Stimulated activated CD8-positive, alpha-beta memory T cell treated with anti-CD3 and anti-CD28 coated beads, Interleukin-7, amount 100 ng/mL, for 1 hour (primary cell): ENCODE measurements at places on chromosomes 16 and 17.

DNA sequence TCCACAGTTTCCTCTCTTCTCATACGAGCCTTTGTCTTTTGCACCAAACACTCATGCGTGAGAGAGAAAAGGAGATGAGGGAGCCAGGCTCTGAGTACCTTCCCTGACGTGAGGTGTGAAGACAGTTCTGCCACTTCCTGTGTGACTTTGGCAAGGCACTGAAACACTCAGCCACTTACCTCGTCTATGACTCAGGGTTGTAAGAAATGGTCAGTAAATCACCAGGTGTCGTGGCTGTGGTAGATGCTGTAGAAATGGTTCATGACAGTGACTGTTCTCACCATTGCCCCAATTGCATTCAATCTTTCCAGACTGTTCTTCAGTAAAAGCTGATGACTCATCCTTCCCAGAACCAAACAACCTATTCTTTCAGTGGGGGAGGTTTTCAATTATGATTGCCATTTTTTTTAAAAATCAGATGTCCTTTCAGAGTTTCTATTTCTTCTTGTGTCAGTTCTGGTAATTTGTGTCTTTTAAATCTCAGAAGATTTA, 49.2 kb upstream of the CBFA2T3 start:
- no peak for DNase-seq

- no peak for DNase-seq
Observed at GRCh38 chr17:81039854-81040758, 5.2 kb downstream of the BAIAP2 start.

- no peak for DNase-seq
Observed at GRCh38 chr17:57876023-57876865, 26.4 kb upstream of the MRPS23 start.

DNA sequence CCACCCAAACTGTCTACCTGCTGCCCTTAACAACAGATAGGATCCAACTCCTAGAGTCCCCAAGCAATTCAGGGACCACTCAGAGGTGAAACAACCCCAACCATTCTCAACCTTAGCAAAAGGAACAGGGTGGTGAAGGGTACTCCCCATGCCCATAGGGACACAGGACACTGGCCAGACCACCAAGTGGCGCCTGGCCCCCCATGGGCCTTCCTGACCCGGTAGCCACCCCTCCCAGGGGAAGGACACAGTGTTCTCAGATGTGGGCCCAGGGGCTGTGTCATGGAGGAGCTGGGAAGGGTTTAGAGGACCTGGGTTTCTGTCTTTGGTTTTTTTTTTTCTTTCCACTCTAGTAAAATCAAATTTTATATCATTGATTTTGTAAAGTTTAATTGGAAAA, 9.7 kb upstream of the SLC25A39 start:
- no peak for DNase-seq

DNA sequence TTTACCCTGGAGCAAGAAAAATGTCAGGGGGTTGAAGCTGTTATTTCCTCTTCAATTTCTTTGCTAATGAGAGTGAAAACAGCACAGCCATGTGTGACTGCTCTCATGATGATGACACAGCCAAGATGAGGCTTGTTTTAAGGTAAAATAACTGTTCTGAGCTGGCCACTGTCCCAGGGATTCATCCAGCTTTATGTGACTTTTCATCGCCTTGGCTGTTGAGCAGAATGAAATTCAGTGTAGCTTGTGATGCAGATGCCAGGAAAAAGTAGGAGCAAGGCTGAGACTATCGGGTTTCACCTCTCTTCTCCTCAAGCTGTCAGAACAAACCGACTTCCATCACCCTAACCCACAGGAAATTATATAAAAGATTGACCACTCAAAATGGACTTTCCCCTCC, 361.8 kb upstream of the CDH5 start:
- DNase-seq: no peak

GRCh38 chr17:62109378-62109902, 44.4 kb upstream of the MED13 start:
- DNase-seq: peak; percentile 1

- DNase-seq: no peak
Observed at GRCh38 chr16:89191033-89191900, 9.1 kb downstream of the SLC22A31 start.

GRCh38 chr16:71867939-71868338, 16.0 kb downstream of the ZNF821 start:
- DNase-seq: no peak

DNA sequence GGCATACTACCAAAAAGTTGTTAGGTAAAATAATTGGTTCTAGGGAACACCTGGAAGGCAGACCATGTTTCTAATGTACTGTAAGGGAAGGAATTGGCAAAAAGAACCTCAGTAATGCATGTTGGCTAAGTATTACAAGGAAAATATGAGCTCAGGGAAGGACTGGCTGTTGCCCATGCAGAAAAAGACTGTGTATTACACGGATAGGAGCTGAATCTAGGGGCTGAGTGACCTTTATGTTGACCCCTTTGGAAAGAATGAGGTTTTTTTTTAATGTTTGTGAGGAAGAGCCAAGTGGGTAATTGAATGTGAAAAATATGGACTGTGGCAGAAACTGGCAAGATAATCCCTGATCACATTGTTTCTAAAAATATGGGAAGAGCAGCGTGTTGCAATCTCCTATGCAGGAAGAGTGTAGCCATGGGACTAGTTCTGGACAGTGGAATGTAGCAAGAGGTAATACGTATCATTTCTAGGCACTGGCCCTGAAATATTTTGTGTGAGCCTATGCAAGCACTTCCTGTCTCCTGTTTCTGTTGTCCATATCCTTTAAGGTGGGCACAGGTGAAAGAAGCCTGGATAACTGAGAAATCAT, 95.1 kb upstream of the CNTNAP4 start:
- DNase-seq: no peak

- DNase-seq: no peak
Observed at GRCh38 chr17:67438667-67439066, 61.6 kb downstream of the PITPNC1 start.

GRCh38 chr17:55883149-55883548, 132.3 kb downstream of the PCTP start:
- no peak for DNase-seq

DNA sequence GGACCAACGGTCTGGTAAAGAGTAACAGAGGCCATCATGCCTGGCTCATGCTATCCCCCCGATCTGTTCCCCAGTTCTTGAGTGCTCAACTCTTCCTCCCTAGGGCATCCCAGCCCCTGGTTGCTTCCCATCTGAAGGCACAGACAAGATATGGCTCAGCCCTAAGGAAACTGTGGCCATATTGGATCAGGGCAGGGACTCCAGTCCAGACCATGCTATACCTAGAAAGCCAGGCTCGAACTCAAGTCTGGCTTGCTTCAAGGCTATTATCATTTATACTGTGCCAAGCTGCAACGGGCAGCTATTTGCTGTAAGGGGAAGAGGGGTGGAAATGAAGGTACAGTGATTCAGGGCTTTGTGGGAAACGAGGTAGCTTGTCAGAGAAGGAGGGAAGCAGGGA, 2.8 kb downstream of the UBTF start:
- no peak for DNase-seq

- DNase-seq: no peak
Observed at GRCh38 chr16:84177741-84178073, 9.2 kb downstream of the TAF1C start.

- DNase-seq: no peak
Observed at GRCh38 chr17:40064971-40065768, 2.4 kb downstream of the THRA start.

DNA sequence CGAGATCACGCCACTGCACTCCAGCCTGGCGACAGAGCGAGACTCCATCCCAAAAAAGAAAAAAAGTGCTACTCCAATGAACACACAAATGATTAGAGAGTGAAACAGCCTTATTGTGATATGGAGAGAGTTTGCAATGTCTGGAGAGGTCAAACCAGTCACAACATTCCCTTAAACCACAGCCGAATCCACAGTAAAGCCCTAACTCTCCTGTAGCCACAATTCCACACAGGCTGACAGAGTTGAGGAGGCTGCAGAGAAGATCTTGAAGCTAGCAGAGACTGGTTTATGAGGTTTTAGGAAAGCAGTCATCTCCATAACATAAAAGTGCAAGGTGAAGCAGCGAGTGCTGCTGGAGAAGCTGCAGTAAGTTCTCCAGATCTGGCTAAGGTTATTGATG, 6.7 kb downstream of the RNF213 start:
- DNase-seq: no peak

GRCh38 chr16:55207693-55208428, 116.1 kb upstream of the IRX6 start:
- no peak for DNase-seq

DNA sequence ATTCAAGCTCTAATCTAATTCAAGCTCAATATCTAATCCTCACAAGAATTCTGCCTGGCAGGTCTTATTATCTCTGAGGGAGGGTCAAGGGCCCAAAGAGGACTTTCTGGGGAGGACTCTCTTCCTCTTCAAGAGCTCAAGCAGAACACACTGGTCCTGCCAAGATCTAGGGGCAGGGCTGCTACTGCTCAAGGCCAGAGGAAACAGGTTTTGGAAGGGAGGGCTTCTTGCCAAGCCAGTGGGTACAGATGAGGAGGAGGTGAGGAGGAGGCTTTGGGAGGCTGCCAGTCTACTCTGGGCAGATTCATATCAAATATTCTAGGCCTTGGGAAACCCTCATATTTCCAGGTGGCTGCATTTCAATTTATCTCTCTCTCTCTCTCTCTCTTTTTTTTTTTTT, 51.8 kb upstream of the IL34 start:
- no peak for DNase-seq

GRCh38 chr17:21512307-21513011, 136.3 kb downstream of the KCNJ12 start:
- no peak for DNase-seq

- no peak for DNase-seq
Observed at GRCh38 chr17:29687596-29687995, 64.9 kb upstream of the CORO6 start.

DNA sequence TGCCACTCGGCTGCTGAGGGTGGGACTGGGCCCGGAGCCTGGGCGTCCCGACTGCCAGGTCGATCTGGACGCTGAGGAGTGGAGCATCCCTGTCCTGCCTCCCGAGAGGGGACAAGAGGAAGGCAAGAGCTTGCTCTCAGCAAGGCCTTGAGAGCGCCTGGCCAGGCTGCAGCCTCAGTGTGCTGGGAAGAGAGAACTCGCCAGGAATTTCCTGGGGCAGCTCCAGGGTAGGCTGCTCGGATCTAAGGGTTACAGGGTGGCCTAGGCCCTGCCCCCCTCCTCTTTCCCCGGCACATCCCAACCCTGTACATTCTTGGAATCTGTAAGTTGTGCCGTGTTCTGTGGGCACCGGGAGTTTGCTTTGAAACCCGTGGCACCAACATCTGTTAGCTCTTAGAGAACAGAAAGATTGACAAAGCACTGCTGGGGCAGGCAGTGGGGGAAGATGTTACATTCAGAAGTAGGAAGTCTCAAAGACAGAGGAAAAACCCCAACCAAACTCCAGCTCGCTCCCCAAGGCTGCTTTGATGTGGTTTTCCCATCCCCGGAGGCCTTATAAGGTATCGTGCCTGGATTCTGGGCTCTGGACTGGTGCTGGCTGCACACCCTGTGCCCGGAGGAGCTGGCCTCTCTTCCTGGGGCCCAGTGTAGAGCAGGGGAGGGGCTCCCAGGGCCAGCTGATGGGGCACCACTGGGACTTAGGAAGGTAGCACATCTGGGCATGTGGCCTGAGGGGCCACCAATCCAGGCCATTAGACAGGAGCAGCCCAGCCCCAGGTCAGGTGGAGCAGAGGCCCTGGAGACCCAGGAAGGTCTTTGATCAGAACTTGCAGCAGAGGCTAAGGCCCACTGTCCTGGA, 55.2 kb downstream of the NKD1 start:
- no peak for DNase-seq

DNA sequence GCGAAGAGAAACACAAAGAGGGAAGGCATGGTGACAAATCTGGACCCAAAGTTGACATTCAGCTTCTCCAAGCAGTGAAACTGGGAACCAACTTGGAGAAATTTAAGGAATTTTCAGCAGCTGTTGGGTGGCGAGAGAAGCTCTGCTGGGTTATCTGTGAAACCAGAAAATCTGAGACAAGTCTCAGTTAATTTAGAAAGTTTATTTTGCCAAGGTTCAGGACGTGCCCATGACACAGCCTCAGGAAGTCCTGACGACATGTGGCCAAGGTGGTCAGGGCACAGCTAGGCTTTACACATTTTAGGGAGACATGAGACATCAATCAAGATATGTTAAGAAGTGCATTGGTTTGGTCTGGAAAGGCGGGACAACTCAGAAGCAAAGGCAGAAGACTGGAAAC, 11.2 kb upstream of the CD300LF start:
- no peak for DNase-seq

- no peak for DNase-seq
Observed at GRCh38 chr17:34424814-34425491, 61.9 kb upstream of the CCL1 start.

DNA sequence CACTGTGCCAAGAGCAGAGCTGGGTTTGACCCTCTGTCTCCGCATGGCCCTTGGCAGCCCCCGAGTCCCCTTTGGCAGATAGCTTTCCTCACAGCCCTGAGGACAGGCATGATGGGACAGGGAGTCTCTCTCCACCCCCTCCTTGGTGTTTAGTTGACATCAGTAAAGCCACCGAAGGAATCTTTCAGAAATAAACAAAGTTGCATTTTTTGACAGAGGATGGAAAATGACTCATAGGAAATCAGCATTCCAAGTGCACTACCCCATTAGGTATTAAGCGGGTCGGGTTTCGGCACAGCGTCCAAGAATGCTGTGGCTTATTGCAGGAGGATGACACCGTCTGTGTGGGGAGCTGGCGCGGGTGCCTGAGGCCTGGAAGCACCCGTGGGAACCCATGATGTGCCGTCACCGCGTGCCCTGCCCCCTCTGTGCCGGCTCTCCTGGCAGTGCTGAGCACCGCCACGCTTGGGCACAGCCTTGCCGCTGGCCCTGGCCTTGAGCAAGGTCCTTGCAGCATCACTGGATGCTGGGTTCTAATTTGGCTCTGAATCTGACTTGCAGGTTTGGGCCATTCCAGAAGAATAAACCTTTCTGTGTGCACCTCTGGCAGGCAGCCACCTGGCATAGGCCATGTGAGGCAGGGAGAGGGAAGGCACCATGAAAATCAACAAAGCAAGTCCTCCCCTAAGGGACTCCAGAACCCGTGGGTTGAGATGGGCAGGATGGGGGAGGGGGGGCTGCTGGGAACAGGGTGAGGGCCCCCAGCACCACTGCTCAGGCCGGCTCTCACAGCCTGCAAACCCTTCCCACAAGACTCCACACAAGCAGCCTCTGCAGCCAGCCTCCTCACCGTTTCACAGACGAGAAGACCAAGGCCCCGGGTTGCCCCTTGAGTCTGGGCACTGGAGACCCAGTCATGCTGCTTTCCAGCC, 50.5 kb upstream of the ZNF469 start:
- no peak for DNase-seq

- DNase-seq: no peak
Observed at GRCh38 chr17:69501591-69502468, 87.3 kb downstream of the MAP2K6 start.

DNA sequence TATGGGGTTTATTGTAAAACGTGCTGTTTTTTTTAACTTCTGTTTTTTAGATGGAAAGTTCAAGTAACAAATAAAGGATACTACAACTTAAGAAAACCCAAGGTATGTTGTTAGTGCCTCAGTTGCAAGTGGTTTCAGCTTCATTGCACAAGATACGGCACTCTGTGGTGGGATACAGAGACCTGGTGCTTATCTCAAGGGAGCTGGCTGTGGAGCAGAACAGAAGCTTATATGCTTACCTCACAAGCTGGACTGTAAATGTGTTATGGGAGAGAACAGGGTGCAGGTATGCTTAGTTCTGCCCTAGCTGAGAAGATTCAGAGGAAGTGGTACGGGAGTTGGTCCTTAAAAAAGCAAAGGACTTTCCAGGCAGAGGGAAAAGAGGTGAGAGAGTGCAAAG, 15.2 kb downstream of the DGKE start:
- no peak for DNase-seq

GRCh38 chr17:14733376-14733775, 432.5 kb downstream of the HS3ST3B1 start:
- DNase-seq: no peak
